A549 treated with GW870086 at 1 μM for 4 hours (cell line): ENCODE measurements at places on chromosomes 1 and 21. TPM values are rescaled to one million over a fixed set of nuclear protein-coding genes. Genes with fewer than 3 reads are reported as not detected.

The PODN gene
- total RNA-seq, result not detected in 5 replicates

The AADACL3 gene
- total RNA-seq, result not detected in 5 replicates

The GNAT2 gene
- total RNA-seq, result 0.14 to 0.26 TPM in 2 of 5 replicates, not detected in the others

The SPATC1L gene
- total RNA-seq, result 0.15 to 0.34 TPM (median 0.22 TPM) in 4 of 5 replicates, not detected in the other

The MATN1 gene
- 0.05 to 0.17 TPM (median 0.14 TPM) in 4 of 5 replicates, not detected in the other for total RNA-seq

The GCSAML gene
- not detected in 5 replicates for total RNA-seq
